HCT116 (cell line): ENCODE measurements at places on chromosomes 7 and 10.

GRCh38 chr7:94266238-94266644 lies 128.5 kb upstream of the COL1A2 start:
- no peak for DNase-seq

- no peak for DNase-seq
These were observed 982 bp downstream of the IDI1 start for GRCh38 chr10:1047937-1048336.

- DNase-seq: no peak
These were observed 17.8 kb upstream of the TBRG4 start for GRCh38 chr7:45129181-45129800.

GRCh38 chr7:41027428-41028115 lies 675.3 kb downstream of the INHBA start:
- DNase-seq: no peak

- no peak for DNase-seq
These were observed 175.4 kb downstream of the EXOC4 start for GRCh38 chr7:133428326-133428725.

- DNase-seq: no peak
These were observed 99.9 kb downstream of the TRIL start for GRCh38 chr7:28858206-28858605.

GRCh38 chr10:76736815-76737618 lies 900.6 kb downstream of the KCNMA1 start:
- no peak for DNase-seq

DNA sequence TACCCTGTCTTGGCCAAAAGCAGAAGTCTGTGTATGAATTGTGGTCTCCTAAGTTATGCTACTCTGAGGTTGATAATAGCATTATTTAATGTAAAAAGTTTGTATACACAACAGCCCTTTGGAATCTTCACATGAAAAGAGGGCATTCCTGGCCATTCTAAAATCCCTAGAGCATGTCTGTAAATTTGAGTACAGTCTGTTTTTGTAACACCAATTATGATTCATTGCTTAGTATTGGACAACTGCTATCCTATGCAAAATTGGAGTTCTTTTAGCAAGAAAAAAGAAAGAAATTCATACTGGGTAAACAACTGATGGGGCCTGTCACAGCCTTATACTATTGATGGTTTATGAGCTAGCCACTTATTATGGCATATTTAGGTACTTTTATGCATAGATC lies 10.2 kb downstream of the CUTC start:
- DNase-seq: no peak

DNA sequence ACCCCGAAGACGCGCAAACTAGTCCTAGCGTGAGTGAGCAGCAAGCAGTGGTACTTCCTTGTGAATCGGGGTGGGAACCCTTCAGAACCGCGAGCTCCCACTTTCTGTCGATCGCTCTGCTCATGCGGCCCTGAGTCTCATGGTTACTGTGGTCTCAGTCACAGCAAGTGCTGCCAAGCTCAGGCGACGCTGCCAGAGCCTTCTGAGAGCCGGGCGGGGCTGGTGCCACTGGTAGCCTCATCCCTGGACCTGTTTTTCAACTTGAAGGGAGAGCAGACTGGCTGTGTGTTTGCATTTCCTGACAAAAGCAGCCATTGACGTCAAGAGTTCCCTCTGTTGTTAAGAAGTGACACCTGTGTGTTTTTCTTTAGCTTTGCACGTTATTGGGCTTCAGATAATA lies 32.9 kb upstream of the BHLHA15 start:
- DNase-seq: no peak

DNA sequence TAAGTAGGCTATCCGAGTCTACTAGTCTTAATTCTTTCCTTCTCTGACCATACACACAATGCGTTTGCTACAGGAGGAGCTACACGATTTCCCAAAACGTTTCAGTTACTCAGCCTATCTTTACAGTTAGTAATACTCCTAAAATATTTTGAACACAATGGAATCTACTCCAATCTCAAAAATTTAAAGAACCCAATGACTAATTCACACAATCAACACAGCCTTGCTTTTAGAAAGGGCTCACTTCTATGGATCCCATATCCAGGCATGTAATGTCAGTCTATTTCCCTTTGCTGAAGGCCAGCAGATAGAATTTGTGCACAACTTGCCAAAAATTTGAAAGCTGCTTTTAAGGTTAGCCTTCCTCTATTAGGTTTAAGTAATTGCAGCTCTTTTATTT lies 107.2 kb downstream of the VPS41 start:
- DNase-seq: no peak

DNA sequence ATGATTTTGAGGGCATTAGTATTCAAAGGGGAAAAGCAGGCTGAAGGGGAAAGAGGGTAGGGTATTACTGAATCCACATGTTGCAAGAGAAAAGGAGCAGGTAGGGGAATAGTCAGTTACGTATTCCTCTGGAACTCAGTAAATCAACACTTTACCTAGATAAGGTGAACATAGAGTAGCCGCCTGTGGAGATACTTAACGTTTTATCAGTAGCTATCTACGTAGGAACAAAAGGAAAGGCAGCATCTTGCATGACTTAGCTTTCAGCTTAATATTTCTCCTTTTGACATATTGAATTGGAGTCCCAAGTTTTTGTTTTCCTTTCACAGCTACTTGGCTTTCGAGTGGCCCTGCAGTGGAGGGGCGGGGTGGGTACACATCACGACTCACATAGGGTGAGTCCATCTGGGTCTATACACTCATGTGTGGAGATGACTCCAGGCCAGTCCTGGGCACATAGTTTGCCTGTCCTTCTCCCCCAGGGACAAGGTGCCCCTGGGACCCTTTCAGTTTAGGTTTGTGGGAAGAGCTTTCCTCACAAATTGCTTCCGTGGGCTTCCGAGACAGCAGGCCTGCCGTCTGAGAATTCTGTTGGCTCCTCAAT lies 48.1 kb downstream of the CCNY start:
- DNase-seq: no peak
